ENCODE measurements at places on chromosomes 3 and 15.

GRCh38 chr15:42848846-42849245 is 71.7 kb downstream of the TTBK2 start:
- DNase-seq, result no peak

DNA sequence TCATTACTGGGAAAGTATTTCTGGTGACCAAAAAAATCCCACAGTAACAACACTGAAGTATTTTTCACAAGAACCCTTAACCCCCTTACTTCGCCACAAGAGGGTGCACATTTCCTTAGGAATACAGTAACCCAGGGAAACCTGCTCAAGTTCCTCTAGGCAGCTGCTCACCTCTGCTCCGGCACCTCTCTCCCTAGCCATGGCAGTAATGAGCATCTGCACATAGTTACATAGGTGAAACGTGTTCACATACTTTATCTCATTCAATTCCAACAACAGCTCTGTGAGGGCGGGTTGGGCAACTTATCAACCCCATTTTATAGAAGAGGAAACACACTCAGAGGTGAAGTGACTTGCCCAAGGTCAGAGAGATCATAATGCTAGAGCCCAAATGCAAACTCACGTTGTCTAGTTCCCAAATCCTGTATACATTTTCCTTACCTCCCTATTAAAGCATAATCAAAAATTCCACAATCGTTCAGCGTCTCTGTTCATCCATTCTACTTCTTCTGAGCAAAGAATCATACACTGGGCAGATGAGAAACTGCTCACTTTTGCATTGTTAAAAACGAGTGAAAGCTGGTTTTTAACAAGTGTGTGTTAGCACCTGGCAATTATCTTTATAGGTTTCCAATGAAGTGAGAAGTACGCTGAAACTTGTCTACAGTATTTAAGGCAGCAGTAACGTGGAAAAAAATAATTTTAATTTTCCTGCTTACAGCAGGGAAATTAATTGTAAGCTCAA is 90.7 kb downstream of the IGF2BP2 start:
- no peak for DNase-seq

GRCh38 chr15:85625856-85626255 is 168.9 kb downstream of the KLHL25 start:
- no peak for DNase-seq

DNA sequence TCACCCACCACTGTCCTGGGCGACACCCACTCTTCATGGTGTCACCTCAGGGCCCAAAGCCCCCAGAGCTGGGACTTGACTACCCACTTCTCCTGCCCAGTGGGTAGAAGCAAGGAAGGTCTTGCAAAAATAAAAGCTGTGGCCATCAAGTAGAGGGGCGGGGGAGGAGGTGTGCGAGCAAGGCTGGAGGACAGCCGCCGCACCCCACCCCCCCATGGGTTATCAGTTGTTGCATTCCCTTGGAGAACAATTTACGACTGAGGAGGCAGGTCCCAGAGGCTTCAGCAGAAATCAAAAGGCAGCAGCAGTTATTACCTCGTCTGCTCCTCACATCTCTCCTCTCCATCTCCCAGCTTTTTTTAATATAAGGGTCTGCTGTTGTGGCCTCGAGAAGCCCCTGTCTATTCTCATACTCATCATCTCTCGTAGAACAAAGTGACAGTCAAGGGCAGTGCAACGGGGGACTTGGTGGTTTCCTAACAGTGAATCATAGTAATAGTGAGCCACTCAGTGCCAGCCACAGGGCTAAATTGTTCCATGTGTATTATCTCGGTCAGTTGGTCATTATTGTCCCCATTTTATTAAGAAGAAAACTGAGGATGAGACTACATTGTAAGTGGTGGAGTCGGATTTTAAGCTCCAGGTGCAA is 116.4 kb downstream of the PDCD6IP start:
- DNase-seq, result no peak

DNA sequence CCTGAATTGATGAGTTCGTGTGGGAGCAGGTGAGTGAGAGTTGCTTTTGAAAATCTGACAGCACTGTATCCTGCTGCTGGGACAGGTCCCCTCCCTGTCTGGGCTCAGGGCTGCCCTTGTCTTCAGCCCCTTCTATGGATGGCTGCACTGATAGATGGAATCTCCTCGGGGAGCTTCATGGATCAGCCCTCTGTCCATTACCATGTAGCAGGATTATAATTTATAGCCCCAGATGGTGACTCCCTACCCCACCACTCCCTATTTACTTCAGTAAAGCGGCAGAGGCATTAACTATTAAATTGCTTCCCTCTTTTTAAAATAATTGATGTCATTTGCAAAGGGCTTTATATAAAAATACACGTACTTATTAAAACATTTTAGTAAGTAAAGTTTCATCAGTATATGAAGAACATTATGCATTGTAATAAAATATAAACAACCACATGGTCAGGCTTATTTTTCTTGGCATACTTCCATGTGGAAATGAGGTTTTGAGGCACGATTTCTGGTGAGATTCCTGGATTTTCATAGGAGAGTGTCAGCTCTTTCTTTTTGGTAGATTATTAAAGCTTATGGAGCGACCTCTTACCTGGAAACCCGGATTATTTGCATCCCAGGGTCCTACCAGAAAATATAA is 38.5 kb downstream of the MAP3K13 start:
- no peak for DNase-seq

DNA sequence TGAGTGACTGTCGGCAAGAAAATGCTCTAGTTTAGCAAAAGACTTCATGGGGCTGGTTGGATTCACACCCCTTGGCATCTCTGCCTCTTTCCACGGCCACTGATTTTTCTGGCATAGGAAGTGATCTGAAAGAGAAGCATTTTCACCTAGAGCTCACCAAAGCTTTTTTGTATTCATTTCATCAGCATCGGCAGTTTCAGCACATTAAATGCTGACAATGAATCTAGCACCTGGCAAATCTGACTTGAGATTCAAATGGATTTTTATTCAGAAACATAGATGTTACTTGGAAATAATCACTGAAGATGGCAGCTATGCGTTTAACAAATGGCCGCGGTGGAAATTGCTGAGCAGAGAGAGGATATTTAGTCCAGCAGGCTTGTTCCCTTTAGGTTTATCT is 155.9 kb downstream of the MEIS2 start:
- no peak for DNase-seq

DNA sequence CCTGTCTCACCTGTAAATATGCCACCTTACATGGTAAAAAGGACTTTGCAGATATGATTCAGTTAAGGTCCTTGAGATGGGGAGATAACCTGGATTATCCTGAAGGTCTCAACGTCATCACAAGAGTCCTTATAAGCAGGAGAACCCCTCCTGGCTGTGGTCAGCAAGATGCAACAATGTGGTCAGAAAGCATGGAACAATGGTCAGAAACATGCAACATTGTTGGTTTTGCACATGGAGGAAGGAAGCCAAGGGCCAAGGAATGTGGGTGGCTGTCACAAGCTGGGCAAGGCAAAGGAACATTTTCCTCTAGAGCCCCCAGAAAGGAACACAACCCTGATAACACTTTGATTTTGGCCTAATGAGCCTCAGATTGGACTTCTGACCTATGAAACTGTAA is 9.4 kb upstream of the SUMF1 start:
- no peak for DNase-seq

DNA sequence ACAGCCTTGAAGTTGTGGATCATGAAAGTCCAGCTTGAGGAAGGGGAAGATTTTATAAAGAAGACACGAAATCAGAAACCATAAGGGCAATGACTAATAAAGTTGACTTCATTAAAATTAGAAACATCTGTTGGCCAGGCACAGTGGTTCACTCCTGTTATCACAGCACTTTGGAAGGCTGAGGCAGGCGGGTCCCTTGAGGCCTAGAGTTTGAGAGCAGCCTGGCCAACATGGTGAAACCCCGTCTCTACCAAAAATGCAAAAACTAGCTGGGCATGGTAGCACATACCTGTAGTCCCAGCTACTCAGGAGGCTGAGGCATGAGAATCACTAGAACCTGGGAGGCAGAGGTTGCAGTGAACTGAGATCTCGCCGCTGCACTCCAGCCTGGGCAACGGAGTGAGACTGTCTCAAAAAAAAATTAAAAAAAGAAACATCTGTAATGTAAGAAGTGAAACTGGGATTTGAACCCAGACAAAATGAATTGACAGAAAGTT is 7.9 kb upstream of the UBXN7 start:
- DNase-seq, result no peak

GRCh38 chr3:128945878-128946175 is 48.0 kb downstream of the CFAP92 start:
- DNase-seq, result no peak

- DNase-seq, result no peak
These were observed 57.7 kb downstream of the SUMF1 start for GRCh38 chr3:4409415-4409814.

DNA sequence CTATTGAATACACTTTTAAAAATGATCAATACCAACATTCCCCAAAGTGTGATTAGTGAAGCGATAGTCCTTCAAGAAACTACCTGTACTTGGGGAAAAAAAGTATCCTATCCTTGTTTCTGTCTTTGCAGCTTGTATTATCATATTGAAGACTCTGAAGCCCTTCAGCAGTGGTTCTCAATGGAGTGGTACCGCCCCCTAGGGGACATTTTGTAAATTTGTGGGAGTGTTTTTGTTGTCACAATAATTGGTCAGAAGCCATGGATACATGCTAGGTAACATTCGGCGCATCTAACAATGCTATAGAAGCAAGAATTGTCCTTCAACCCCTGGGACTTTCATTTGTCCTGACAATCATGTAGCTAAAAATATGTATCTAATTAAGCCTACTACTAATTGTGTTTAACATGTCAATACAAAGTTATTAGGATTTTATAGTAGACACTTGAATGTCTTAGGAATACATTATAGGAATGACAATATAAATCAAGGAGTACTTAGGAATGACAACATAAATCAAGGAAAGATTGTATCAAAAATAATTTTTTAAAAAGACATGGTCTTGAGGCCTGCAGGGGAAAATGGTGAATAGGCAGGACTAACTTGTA is 53.7 kb downstream of the NMD3 start:
- DNase-seq, result no peak

DNA sequence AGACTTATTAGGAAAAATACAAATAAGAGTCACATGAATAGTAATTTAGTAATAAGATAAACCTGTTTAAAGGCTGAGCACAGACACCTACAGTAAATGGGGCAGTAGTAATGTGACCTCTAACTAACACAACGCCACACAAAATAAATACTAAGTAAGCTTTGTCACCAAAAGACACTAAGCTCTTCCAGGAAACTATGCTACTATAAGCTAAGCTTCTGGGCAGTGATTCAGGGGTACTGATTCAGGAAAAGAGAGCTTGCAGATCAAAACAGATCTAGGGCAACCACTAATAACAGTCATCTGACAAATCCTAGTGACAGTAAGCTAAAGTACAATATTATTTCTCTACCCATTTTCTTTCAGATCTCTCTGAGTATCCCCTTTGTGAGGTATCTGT is 68.8 kb downstream of the PLOD2 start:
- DNase-seq, result no peak

GRCh38 chr3:9007213-9007612 is 43.9 kb upstream of the RAD18 start:
- DNase-seq, result no peak

DNA sequence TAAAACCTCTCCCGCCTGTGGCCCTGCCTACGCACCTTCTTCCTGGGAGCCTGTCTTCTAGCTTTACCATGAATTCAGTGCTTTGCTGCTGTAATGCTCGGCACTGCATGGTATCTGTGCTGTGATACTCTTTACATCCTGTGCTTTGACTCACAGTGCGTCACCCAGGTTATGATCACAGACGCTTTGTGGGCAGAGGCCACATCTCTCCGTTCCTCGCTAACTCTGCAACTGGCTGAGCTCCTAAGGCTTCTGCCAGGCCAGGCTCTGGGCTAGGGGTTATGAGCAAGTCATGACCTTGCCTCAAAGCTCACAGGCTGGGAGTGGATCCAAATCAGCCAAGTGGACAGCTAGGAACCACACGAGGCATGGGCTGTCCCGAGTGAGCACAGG is 23.2 kb downstream of the SPTBN5 start:
- DNase-seq, result no peak

DNA sequence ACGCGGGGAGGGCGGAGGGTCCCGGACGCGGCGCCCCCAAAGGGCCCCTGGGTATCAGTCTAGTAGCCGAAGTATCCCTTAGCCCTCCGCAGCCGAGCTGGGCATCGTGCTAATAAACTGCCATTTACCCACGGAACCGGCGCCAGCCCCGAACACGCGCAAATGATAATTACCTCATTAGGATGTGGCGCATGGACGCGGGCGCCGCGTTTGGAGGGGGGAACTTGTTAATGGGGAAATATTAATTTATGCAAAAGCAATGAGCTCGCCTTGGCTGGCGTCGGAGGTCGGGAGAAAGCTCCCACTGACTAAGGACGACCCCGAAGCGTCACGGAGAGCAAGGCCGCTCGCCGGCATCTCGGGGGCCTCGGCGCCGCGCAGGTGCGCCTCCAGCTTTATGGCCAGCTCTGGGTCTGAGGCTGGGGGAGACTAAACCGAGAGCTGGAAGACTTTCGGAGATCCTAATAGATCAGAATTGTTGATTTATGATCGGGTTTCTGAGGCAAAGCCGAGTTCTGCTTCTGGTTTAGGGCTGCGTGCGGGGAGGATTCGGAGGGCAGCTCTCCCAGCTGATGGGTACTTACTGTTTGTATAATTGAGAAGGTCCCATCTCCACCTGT is 474 bp upstream of the FEZF2 start:
- no peak for DNase-seq

DNA sequence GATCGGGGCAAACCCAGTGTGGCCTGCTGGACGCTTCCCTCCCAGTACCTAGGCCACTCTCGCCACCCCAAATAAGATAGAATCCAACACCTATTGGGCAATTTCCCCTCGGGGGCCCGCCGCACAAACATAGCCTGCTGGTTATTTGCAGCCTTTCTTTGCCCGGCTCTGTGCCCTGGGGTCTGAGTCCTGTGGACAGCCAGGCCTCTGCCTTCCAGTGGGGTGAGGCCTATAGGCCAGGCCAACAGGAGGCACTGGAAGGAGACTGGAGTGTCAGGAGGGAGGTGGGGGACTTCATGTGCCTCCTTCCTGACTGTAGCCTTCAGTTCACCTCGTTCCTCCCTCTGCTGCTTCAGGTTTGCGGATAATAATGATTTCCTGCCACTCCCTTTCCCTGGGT is 47.4 kb upstream of the LDHAL6B start:
- no peak for DNase-seq

DNA sequence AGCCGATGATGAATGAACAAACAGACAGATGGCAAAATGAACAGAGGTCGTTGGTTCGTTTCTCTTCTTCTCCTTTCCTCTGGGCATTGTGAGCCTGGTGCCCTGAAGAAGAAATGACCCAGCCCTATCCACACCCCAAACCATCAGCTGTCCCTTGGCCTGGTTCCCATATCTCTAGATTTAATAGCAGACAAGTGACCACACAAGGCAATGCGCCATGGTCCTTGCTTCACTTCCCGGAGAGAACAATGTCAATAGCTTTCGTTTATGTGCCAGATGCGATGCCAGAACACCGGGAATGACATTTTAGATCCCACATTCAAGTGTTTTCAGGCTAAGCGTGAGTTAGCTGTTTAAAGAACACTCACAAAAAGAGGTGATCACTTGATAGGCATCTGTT is 17.7 kb downstream of the POC1A start:
- DNase-seq, result no peak

All from mesothelial cell of epicardium (in vitro differentiated cells).